ENCODE measurements at places on chromosomes 11 and 22.

DNA sequence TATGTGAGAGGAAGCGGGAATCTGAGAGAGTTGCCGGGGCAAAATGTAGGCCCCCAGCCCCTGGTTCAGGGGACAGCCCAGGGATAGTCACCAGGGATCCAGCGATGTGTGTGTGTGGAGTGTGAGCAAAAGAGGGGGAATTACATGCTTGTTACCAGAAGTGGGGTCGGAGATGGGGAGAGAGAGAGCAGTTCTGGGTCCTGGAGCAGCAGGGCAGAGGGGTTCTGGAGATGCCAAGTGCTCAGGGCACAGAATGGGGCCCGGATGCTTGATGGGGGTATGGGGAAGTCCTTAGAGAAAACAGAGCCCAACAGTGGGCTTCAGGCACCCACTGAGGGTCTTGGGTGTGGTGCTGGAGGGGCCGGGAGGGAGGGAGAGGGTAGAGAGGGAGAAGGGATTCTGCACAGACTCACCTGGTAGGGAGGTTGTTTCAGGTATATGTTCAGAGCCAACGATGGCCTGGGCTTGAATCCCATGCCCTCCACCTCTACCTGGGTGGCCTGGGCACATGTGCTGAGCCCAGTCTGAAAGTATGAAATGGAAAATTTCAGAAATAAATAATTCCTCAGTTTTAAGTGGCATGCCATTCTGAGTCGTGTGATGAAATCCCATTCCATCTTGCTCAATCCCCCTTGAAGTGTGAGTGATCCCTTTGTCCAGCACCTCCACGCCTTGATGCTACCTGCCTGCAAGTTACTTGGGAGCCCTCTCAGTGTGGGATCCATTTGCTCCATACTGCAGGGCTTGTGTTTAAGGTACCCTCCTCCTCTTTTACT, 12.4 kb downstream of the SMIM38 start:
- peak; percentile 31 for DNase-seq

DNA sequence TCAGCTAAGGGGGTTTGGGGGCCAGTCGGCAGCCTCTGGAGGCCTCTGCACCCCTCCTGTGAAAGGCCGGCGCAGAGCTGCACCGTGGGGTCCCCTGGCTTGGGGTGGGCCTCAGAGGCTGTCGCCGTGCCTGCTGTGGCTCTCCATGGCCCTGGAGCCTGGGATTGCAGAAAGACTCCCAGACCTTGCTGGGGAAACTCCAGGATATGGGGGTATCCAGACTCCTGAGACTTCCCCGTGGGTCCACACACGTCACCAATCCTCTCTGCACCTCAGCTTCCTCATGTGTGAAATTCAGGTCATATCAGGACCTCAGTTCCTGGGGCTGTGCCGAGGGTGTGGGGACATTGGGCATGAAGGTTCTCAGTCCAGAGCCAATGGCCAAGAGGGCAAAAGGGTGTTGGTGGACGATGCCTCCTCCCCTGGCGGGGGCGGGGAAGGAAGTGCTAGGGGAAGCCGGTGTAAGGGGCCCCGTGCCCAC, 97.1 kb downstream of the KCNQ1 start:
- no peak for DNase-seq

- no peak for DNase-seq
Observed at GRCh38 chr11:96313163-96313562, 29.8 kb downstream of the MAML2 start.

GRCh38 chr22:32473388-32473952, 1.1 kb upstream of the FBXO7 start:
- DNase-seq = peak; percentile 60

DNA sequence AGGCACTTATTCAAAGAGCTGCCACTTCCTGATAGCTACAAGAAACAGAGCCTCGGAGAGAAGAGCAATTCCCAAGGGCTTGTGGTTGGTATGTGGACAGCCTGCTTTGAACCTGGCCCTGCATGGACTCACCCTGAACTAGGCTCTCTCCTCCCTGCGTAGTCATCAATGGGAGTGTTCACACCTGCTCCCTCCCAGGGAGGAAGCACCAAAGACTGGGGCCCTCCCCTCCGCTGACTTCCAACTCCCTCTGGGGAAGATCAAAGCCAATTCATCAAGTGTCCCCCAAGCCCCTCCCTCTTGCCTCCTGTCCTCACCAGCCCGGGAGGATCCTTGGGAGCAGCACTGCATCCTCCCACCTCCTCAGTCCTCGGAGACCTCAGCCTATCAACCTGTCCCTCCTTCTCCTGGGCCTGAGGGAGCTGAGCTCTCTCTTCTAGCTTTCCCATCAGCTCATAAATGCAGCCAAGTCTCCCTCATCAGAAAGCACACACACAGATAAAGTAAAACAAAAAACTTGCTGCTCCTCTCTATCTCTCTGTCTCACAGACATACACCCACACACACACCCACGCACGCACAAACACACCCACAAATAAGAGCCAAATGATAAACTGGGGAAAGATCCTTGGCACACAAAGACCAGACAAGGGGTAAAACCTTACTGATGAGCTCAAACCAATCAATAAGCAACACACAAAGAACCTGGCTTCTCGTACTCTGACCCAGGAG, 3.3 kb downstream of the A4GALT start:
- DNase-seq = no peak

GRCh38 chr11:114061681-114062049, 2.2 kb downstream of the ZBTB16 start:
- no peak for DNase-seq

- no peak for DNase-seq
Observed at GRCh38 chr11:95102733-95103132, 13.1 kb downstream of the ENDOD1 start.

DNA sequence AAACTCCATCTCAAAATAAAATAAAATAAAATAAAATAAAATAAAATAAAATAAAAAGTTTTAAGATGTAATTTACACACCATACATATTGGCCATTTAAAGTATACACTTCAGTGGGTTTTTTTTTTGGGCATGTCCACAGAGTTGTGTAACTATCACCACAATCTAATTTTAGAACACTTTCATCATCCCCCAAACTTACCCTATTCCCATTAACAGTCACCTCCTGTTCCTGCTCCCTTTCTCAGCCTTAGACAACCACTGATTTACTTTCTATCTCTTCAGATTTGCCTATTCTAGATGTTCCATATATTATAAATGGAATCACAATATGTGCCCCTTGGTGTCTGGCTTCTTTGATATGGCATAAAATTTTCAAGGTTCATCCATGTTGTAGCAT, 4.6 kb upstream of the ACER3 start:
- peak; percentile 8 for DNase-seq

DNA sequence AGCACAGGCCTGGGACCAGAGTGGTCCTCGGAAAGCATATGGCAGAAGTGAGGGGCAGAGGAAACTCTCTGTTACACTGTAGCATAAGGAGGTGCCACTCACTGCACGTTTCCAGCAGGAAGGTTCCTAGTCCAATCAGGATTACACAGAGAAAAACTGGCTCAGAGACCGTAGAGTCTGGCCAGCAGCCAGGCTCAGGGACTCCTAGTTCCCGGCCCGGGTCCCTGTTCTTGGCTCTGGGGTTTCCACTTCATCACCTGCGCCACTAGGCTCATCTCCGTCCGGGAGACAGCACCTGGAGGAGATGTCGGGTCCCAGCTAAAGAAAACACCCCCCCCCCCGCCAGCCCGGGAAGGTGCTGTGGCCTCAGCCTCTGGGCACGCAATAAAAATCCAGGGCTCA, 1.1 kb downstream of the TTLL12 start:
- peak; percentile 48 for DNase-seq

DNA sequence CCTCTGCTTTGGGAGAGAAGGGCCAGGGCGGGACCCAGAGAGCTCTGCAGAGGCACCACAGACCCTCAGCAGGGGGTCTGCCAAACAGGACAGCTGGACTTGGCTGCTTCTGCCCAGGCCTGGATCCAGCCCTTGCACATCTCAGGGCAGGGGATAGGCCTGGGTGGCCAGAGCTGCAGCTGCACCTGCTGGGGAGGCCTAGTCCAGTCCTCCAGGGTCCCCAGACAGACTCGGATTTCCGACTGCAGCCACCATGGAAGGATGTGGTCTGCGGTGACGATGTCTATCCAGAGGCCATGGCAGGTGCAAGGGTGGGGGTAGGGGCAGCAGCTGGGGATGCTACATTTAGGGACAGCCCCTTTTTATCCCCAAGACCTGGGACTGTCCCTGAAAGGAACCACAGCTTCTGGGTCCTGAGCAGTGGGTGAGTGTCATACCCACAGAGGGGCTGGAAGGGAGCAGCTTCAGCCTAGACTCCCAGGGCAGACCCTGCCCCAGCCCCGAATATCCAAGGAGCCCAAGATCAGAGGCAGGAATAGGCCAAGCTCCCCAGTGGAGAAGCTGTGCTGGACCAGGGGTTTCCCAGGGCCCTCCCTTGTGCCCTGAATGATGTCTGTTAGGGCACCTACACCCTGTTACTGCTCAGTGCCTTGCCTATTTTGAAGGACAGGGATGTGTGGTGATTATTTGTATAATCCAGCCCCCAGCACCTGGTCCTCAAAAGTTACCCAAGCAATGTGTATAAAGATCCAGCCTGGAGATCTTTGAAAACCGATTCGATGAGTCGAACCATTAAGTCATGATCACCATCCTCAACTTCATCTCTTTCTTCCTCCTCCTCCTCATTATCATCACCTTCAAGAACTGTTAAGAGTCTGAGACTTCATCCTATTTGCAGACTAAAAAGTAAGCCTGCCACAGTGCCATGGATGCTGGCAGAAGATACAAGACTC, 2.5 kb upstream of the IGLL5 start:
- DNase-seq = no peak

DNA sequence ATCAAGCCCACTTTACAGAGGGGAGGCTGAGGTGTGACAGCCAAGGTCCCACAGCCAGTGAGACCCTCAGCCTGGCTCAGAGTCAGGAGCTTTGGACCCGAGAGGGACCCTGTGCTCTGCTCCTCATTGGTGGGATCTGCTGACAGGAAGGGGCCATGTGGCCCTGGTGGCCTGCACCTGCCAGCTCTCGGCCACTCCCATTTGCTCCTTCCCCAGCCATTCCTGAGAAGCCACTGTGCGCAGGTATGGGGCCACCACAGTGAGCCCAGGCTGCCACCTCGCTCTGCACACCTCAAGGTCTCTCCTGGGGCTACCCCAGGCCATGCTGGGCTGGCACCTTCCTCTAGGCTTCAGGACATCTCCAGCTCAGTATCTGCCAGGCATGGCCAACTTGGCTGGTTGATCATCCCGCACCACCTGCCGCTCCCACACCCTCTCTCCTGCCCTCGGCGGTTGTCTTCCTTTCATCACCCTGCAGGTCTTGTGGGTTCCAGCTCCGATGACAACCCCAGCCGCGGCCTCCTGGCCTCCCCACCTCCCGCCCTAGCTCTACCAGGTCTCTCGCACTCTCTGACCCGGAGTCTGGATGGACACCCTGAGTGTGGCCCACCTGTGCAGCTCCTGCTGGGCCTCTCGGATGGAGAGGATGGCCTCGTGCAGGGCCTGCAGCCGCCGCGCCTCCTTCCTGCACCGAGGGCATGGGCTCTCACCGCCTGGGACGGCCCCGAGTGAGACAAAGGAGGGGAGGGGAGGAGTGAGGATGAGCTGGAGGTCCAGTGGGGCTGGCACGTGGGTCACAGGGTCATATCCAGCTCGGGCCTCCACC, 32.2 kb upstream of the CARS1 start:
- no peak for DNase-seq

GRCh38 chr22:43441216-43441615, 29.4 kb downstream of the MPPED1 start:
- DNase-seq = no peak

- DNase-seq = peak; percentile 61
Observed at GRCh38 chr22:50529897-50530579, at the start of gene TYMP. TSS of gene TYMP (minus strand) at chr22:50530012. CDS start at chr22:50529709, 303 bp downstream.

GRCh38 chr11:100824041-100824809, 137.1 kb downstream of the ARHGAP42 start:
- no peak for DNase-seq

DNA sequence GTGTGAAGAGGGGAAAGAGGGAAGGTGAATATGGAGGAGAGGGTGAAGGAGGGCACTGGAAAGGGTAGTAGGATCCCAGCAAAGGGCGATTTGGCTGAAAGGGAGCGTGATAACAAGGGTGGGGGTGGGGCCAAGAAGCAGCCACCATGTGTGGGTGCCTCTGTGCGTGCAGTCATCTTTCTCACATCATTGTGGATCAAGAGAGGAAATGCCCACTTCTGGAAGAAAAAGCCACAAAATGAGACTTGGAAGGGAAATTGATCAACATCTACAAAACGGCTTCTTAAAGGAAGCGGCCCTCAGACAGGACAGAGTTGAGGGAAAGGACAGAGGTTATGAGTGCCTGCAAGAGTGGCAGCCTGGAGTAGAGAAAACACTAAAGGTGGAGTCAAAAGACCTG, 1.2 kb upstream of the CXCR5 start:
- no peak for DNase-seq

GRCh38 chr11:58567889-58568512, 7.7 kb downstream of the LPXN start:
- DNase-seq = peak; percentile 54

DNA sequence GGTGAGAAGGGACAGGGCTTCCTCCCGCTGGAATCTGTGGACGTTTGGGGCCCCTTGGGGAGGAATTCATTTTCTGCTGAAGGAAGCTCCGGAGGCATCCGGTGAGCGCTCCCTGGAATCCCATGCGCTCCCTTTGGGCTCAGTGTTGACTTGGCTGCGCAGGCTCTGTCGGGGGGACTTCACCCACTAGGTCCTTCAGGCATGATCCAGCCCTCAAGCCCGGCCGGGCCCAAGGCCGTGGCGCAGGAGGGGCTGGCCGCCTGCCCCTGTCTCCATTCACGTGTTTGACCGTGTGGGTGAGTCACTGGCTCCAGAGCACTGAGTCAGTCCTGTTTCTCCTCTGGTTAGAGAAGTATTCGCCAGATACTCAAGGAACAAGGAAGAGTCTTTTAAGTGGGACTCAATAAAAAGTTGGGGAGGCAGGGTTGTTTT, 1.4 kb downstream of the CTTN start:
- peak; percentile 95 for DNase-seq

GRCh38 chr11:75891947-75892739, 77.1 kb downstream of the UVRAG start:
- no peak for DNase-seq

- DNase-seq = peak; percentile 74
Observed at GRCh38 chr11:100930185-100930778, 199.3 kb downstream of the PGR start.

GRCh38 chr11:2942872-2943710, 13.9 kb upstream of the PHLDA2 start:
- DNase-seq = no peak

- DNase-seq = no peak
Observed at GRCh38 chr22:43488937-43489336, 77.1 kb downstream of the MPPED1 start.

DNA sequence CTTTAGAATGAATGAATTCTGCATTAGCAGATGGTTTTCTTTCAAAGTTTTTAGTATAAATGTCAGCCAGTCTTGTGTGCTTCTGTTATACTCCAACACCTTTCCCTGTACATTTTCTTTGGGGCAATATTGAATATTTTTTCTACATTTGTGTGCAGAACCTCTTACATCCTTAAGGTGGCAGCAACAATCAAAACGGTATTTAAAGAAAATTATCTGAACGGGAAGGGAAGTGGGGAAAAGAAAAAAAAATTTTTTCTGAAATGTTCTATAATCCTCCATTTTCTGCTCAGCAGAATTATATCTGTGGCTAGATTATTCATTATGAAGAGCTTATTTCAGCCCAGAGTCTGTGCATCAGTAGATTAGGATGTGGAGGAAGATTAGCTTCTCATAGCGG, 347.3 kb upstream of the RAG2 start:
- DNase-seq = peak; percentile 7

Data from fibroblast of skin of right biceps (primary cell).